Dermis microvascular lymphatic vessel endothelial cell (primary cell): ENCODE measurements at places on chromosomes 12 and 14. TPM values are rescaled to one million over a fixed set of nuclear protein-coding genes. Genes with fewer than 3 reads are reported as not detected.

- DNase-seq, result peak; percentile 88
These were observed 1.0 kb downstream of the ELK3 start for GRCh38 chr12:96194971-96195844.

DNA sequence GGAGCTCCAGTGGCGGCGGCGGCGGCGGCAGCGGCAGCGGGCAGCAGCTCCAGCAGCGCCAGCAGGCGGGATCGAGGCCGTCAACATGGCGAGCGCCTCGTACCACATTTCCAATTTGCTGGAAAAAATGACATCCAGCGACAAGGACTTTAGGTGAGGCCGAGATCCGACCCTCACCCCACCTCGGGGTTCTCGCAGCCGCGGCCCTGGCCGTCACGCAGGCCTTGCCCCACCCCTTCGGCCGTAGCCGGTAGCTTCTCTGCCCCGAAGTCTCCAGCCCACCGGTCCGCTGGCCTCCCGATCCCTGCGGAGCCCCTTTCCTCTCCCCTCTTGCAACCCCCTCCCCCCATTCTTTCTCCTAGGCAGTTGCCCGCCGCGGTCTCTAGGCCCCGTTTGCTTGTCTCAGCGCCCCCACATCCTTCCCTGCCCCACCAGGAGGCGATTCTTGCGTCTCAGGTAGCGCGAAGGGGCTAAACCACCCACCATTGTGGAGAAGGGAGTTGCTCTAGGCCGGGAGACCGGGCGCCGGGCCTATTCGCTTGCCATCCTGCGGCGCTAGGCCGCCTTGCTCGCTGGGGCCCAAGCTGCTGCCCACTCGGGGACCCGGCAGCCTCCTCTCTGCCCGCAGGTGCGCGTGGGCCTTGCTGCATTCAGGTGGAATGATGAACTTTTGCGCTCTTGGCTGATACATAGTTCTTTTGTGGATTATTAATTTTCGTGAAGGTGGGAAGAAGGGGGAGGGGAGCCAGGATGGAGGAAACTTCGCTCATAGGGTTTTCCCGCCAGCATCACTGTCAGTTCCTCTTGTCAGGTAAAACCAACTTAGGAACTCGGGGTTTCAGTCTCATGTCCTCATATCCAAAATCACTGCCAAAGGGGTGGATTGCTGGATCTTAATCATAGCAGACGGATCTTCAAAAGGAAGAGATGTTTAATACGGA, 745 bp downstream of the CAND1 start:
- DNase-seq, result peak; percentile 49

DNA sequence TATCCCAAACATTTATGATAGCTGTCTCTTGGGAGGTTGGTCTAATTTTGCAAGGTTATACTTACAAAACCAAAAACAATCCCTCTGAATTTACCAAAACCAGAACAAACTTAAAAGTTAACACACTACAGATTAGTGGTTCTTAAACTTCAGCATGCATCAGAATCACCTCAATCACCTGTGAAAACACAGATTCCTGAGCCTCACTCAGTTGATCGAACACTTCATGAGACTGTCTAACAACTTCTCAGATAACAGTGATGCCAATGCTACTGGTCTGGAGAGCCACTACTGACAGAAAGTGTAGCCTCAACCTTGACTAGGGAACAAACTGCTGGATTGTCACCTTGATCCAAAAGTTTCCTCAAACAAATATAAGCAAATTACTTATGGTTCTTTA, 44.2 kb downstream of the ATP2B1 start:
- no peak for DNase-seq

DNA sequence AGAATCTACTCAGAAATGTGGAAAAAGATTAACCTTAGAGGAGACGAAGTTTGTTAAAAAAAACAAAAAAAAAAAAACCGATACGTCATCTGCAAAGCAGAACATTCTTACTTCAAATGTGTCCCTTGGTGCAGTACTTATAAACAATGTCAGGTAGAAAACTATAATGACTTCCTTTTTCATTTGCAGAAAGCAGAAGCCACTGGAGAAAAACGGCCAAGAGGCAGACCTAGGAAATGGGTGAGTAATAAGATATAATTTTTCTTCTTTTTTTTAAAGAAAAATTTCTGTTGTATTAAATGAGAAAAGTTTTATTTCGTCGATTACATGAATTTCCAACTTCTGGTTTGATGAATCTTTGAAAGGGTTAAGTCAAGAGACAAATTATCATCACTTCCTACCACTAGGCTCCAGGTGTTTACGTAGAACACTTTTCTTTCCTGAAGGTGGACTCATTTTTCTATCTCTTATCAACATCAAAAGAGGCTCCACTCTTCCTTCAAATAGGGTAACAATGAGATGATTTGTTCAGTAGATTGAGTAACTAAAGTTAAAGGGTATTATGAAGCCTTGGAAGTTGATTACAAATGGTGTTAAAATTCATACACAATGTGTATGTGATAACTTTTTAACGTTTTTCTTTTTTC, 14.2 kb downstream of the HMGA2 start:
- DNase-seq, result no peak

GRCh38 chr14:71235875-71236274, 328.6 kb downstream of the PCNX1 start:
- DNase-seq, result peak; percentile 14

GRCh38 chr12:14153803-14154202, 172.4 kb upstream of the GRIN2B start:
- no peak for DNase-seq

DNA sequence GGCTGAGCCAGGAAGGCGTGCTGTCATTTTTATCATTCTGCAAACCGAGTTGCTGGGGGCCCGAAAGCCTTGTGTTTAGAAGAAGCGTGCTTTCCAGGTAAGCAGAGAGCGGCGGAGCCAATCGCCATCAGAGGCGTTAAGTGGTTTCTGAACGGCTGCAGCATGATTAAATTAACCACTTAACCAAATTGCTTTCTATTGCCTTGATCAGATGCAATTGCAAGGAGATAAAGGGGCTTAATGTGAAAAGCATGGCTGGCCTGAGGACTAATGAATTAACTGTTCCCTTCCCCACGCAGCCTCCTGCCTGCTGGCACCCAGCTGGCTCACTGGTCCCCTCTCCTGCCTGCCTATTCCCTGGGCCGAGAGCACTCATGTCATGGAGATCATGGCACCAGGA, 36.6 kb upstream of the CHGA start:
- DNase-seq, result no peak

CDCA3 gene
- total RNA-seq, result 5.7 and 11.8 TPM in 2 replicates

- DNase-seq, result no peak
These were observed 3.4 kb downstream of the HSD17B6 start for GRCh38 chr12:56766535-56766934.

RPL10L gene
- not detected in 2 replicates for total RNA-seq

ASB8 gene
- 14.0 and 15.6 TPM in 2 replicates for total RNA-seq

LMO3 gene
- total RNA-seq, result not detected in 2 replicates

GRCh38 chr12:39490500-39491282, 47.8 kb upstream of the KIF21A start:
- no peak for DNase-seq

DNA sequence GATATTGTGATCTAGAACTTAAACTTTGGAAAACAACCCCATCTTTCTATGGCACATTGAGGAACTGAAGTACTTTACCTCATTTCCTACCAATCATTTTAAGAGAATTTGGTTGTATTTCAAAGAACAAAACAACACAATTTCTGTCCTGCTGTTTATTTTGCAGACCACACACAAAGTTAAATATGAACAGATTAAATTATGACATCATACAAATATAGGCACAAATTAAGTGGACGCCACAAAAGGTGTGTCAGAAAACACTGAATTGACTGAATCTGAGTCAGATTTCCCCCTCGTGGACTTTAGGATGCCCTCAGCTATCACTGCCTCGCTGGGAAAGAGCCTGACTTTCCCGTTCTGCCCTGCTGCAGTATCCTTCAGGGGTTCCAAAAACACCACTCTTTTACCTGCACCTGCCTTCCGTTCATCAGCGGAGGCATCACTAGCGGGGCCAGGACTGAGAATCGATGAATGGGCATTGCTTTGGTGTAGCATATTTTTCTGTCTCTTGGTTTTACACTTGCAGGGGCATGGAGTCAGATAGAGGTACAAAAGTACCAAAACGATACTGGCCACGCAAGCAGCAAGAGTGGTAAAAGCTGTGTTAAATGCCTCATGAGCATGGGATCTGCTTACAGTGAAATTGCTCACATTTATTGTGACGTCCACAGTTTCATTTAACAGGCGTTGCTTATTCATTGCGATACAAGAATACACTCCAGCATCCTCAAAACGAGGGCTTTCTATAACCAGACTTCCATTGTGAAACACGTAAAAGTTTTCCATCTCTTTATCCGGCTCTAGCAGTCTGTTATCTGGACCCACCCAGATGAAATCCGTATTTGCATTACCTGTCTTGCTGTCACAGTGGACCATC, 2.0 kb upstream of the PCED1B start:
- DNase-seq, result no peak

GRCh38 chr12:46886541-46887041, 60.8 kb upstream of the SLC38A4 start:
- DNase-seq, result no peak

DNA sequence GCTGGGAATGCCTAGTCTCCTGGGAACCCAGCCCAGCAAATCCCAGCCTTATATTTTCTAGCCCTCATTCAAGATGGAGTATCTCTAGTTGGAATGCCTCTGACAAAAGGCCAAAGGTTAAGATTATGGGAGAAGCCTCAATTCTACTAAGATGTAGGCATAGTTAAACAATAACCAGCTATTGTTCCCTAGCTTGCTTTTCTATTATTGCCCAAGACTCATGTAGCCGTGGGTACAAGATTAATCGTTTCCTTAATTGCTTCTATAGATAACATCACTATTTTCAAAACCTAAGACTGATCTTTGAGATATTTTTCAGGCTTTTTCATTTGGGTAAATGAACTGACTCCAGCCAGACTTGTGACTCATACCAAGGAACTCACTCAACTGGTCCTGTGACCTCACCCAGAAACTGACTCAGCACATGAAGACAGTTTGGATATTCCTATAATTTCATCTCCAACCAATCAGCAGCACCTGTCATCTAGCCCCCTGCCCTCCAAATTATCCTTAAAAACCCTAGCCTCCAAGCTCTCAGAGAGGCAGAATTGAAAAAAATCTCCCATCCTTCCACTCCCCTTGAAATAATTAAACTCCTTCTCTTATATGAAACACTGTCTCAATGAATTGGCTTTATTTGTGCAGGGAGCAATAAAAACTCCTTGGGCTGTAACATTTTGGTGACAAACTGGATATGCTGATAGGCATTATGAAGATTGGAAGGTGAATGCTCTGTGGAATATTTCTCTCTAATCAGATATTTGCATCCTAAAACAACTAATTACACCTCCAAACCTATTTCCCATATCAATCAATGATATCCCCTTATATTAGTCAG, 589.0 kb downstream of the C12orf50 start:
- DNase-seq, result peak; percentile 74
